ENCODE measurements at places on chromosomes 5 and 9.

- DNase-seq, result no peak
Observed at GRCh38 chr9:94805585-94805984, 79.1 kb downstream of the AOPEP start.

- no peak for DNase-seq
Observed at GRCh38 chr5:19352120-19352519, 635.9 kb downstream of the CDH18 start.

GRCh38 chr5:31981361-31981945 lies 192.7 kb downstream of the GOLPH3 start:
- DNase-seq, result no peak

- no peak for DNase-seq
Observed at GRCh38 chr5:52656569-52657246, 131.0 kb upstream of the ITGA1 start.

DNA sequence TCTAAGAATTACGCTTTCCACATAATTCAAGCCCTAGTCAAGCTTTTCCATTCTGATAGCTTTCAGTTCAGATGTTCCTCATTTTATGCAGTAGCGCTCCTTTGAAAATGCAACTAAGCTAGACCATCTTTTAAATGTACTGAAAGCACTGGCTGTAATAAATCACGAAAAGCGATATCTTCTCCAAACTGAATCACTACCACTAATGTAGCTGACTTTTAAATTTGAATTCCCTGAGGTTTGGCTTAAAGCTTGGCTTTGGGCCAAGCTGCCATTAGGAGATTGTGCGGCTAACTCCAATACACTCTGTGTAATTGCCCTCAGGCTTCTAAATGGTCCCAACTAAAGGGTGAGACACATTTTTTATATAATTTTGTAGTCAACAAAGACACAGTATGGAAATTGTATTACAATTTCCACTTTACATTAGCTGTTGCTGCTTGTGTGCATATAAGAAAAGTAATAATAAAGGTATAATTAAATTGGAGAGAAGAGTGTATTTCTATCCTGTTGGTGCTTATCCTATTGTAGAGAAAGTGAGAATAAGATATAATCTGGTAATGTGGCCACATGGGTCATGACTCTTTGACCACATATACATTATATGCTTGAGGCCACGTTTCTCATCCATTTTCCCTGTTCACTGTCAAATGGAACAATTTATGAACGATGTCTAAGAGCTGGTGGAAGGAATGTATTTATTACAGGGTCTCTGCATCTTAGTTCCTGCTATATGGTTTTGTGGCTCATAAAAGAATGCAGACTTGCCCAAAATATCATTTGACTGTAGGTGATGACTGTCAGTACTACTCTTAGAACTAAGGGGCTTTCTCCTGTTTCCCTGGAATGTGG lies 118.7 kb upstream of the TAF11L2 start:
- DNase-seq, result no peak

- no peak for DNase-seq
Observed at GRCh38 chr9:121198512-121199042, 3.1 kb downstream of the RAB14 start.

DNA sequence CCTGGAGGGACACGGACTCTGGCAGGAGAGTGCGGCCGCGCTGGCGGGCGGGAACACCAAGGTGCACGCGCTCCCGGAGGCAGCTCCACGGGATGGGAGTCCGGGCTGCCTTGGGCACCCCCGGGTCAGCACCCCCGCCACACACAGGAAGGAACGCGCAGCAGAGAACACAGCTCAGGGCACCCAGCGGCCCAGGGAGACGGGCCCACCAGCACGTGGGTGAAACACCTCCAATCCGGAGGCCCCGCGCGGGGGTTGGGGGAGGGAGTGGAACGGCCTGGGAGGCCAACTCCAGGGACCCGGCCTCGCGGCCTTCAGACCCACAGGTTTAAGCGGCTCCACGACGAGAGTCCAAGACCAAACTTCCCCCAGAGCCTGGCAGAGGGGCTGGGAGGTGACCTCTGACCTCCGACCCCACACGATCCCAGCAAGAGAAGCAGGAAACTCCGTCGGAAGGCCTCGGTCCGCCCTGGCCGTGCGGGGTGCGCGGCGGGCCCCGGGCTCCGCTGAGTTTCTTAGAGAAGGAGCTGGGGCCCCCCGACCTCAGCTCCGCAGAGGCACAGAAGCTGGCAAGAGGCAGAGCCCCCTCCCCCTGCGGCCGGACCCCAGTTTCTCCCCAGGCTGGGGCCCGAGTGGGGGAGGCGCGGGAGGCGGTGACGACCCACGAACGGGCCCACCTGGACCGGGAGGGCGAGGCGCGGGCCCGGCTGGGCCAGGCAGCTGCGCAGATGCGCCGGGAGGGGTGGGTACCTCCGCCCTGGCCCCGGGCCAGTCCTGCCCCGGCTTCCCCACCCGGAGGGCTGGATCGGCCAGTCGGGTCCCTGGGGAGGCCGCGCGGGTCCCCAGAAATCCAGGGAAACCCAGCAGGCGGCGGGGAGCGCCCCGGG lies 851 bp downstream of the NACC2 start:
- DNase-seq, result peak; percentile 46

DNA sequence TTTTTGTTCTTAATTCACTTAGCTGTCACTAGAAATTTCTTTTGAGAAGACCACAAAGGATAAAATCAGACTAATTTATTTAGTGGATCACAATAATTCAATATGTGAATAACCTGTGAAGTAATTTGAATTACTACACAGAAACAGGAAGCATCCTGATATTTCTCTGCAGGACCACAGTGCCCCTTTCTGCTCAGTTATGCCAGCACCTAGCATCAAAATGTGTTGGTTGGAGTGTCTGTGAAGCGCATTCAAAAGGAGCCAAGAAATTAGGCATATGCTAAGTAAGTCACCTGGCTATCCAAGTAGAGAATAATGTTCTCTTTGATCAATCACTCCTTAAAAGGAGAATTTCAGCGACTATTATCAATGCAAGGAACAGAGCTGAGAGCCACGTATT lies 187.5 kb downstream of the SLC12A2 start:
- no peak for DNase-seq

DNA sequence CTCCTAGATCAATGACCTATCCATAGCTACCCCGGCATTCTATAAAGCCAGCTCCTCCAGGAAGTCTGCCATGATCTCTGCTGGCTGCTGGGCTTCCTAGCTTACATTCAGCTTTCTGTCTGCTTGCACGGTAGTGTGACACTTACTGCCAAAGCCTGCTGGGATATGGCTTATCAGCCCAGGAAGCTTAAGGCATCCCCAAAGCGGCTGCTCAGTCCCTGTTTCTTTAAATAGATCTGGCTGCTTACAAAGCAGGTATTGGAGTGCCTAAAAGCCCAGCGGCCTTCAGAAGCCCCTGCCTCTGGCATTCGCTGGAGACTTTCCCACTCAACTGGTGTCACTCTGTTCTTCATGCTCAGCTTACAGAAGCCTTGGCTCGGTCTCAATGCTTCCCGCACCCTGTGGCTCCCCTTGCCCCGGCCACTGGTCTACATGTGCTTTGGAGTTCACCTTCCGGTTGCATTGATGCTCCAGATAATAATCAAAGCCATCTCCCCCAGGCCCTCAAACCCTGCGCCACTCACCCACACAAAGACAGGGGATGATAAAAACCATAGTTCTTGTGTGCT lies 31.3 kb upstream of the STRBP start:
- no peak for DNase-seq

Data from KBM-7 (cell line).